Stimulated activated CD8-positive, alpha-beta memory T cell treated with anti-CD3 and anti-CD28 coated beads, Interleukin-15, amount 100 ng/mL, for 24 hours (primary cell): ENCODE measurements at places on chromosomes 7 and 10.

GRCh38 chr7:136259074-136259473, 281.9 kb upstream of the MTPN start:
- no peak for DNase-seq

GRCh38 chr7:72140566-72140965, 271.6 kb downstream of the CALN1 start:
- DNase-seq, result no peak

DNA sequence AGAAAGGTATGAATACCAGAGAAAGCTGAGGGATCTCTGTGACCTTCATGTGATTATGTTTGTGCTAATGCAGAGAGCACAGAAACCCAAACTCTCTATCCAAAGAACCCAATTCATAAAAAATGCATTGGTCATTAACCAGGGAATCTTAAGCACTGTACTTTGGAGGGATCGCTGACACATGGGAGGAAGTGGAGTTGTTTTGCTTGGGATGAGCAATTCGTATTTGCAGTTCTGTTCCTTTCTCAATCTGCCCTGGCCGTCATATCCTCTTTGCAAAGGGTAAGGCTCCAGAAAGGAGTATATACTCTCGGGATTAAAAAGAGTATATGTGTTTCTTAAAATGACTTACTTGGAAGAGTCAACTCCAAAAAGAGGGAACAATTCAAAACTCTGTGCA, 221.3 kb downstream of the POU6F2 start:
- no peak for DNase-seq

DNA sequence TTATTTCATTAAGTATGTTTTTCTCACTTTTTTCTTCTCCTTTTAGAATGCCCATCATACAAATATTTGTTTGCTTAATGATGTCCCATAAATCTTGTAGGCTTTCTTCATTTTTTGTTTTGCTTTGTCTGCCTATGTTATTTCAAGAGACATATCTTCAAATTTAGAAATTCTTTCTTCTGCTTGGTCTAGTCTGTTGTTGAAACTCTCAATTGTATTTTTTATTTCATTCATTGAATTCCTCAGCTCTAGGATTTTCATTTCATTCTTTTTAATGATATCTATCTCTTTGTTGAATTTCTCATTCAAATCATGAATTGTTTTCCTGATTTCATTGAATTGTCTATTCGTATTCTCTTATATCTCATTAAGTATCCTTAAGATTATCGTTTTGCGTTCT, 125.1 kb upstream of the VIPR2 start:
- no peak for DNase-seq

DNA sequence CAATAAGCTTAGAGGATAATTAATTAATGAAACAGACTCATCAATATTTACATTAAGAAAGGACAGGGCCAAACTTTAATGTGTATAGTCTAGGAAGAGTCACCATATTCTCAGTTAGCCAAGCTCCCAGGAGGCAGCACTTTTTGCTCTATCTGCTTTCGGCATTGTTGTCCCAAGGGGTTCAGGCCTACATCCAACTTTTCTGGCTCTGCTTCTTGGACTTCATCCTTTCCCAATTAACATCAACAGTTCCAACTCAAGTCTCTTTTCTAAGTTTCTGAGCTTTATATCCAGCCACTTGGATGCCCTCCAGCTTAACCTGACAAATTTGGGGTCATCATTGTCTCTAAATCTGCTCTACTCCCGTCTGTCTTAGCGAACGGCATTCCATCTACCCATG, 42.8 kb downstream of the GLI3 start:
- DNase-seq, result no peak

GRCh38 chr7:23275912-23276311, 23.2 kb upstream of the MALSU1 start:
- no peak for DNase-seq

DNA sequence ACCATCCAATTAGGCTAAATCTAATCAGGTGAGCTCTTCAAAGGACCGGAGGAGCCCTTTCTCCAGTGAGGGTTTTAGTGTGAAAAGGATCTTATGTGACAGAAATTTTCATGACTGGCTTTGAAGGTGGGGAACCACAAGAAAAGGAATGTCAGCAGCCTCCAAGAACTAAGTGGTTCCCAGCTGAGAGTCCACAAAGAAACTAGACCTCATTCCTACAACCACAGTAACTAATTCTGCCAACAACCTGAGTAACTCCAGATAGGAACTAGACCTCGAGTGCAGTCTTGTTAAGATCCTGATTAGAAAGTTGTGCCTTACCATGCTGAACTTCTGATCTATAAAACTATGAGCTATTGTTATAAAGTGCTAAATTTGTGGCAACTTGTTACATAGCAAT, 51.3 kb downstream of the PCLO start:
- no peak for DNase-seq

- DNase-seq, result no peak
Observed at GRCh38 chr10:93225938-93226337, 152.2 kb downstream of the CYP26A1 start.

DNA sequence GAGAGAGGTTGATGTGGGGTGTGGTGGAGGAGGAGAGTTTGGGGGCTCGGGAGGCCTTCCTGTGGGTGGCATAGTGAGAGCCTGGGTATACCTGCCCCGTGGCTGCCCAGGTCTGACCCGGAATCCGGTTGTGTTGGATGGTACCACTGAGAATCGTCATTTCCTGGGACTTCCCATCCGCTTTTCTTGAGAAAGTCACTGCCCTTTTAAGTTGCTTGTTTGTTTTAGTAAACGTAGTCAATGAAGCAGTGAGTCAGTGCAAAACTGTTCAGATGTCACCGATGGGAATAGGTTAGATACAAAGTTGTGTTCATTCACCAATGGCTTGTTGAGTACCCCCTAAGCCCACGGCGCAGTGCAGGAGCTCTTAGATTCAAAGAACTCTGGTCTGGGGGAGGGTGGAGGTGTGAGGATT, 285.8 kb downstream of the CAMK1D start:
- DNase-seq, result no peak

DNA sequence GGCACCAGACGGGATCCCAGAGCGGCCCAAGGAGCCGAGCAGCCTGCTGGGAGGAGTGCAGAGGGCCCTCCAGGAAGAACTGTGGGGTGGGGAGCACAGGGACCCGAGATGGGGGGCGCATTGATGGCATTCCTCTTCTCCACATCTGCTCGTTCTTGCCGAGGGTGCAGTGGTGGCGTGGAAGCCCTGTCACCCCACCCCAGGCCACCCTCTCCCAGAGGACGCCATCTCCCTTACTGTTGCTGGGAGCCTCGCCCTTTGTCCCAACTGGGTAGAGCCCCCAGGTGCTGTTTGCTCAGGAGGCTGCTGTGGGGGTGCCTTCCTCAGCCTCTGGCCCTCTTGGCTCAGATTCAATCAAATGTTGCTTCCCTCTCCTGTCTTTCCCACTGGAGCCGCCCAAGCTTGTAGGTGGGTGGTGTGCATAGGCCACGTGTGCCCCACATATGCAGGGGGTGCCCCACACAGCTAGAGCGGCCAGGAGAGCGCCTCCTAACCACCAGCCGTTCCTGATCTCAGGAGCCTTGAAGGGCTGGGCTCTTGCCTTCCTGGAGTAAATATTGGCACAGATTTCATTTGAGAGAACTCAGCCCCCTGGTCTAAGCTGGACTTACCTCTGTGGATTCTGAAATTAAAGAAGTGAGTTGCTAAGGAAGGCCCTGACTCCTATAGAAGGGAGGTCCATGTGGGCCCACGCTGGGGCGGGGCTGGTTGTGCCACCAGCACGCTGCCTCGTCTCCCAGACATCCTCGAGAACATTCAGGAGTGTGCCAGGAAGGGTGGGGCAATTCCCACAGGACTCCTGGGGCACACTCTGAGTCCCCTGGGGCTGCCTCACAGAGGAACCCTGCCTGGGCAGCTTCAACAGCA, 39.2 kb downstream of the ZNF467 start:
- no peak for DNase-seq

GRCh38 chr7:134630237-134630636, 16.4 kb upstream of the BPGM start:
- no peak for DNase-seq

- DNase-seq, result no peak
Observed at GRCh38 chr10:11097686-11098085, 80.0 kb downstream of the CELF2 start.

GRCh38 chr7:118755067-118755625, 530.6 kb downstream of the ANKRD7 start:
- DNase-seq, result no peak

DNA sequence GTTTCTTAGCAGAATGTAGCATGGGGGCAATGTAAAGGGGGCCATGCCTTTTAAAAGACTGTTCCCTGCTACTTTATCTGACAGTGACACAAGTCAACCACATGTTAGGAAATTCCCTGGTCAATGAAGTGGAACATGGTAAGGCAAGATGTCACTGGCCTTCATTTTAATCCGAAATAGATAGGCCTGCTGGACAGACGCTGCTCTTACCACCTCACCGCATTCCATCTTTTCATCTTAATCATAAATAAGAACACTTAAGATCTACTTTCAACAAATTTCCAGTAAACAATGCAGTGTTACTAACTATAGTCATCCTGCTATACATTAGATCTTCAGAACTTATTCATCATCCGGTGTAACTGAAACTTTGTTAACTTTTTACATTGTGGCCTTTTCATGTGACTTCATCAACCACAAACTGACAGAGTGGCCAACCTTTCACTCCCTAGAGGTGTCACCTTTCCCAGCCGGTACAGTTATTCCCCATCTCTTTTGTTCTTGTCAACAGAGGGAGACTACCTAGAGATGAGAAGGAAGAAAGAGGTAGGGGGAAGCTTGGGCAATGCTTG, 15.6 kb downstream of the ASB4 start:
- no peak for DNase-seq

DNA sequence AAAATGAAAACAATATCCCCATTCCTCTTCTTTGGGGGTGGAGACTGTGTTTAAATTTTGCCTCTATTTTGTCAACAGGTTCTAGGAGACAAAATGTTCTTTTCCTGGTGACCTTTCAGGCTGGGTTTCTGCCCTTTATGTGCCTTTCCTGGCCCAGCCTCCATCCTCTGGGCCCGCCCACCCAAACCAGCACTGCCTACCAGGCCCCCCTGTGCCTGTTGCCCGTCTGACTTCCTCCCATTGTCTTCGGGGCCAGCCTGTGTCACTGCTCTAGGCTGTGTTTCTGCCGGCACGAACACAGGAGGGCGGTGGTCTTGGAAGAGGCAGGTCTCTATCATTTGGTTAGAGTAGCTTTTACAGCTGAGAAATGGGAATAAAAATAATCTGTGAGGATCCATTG, 13.9 kb downstream of the TSPAN14 start:
- no peak for DNase-seq

- DNase-seq, result no peak
Observed at GRCh38 chr7:144691240-144691639, 144.6 kb downstream of the TPK1 start.

DNA sequence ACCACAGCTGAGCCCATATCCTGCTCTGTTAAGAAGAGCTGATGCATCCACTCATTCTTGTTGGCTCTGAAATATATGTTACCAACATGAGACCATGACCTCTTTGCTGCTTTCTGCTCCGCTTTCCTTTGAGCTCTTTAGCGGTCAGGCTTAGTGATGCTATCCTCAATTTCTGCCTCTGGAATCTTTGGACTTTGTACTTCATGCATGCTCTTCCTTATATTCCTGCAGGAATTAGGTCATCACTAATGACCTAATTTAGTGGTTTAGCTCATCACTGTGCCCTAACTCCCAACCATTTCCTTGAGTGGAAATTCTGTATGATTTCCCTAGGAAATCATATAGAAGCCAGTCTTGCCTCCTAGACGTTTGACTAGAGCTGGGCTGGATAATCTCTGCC, 119.5 kb downstream of the AOAH start:
- DNase-seq, result no peak

DNA sequence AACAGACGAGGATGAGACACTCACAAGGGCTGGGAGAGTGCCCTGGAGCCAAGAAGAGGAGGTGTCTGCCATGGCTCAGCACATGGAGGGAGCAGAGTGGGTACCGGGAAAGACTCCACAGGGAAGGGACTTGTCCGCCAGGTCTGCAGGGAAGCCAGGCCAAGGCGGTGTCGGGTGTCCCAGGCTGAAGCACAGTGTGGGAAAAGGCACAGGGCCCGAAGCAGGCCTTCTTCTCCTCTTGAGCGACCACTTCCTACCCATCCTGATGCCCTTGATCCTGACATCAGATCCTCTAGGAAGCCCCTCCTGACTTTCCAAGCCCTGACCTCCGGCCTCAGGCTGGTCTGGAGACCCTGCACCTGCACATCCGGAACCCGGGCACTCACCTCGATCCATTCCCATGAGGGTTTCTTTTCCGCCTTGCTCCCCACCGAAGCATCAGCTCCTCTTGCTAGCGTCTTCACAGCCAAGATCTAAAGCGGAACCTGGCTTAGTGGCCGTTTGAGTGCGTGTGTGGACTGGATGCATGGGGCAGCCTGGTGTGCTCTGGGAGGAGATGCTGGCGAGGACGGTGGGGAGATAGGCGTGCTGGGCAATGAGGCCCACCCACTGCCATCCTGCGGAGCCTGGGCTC, 8.5 kb downstream of the CALML3 start:
- no peak for DNase-seq

GRCh38 chr7:3094701-3095445, 51.2 kb upstream of the CARD11 start:
- no peak for DNase-seq

DNA sequence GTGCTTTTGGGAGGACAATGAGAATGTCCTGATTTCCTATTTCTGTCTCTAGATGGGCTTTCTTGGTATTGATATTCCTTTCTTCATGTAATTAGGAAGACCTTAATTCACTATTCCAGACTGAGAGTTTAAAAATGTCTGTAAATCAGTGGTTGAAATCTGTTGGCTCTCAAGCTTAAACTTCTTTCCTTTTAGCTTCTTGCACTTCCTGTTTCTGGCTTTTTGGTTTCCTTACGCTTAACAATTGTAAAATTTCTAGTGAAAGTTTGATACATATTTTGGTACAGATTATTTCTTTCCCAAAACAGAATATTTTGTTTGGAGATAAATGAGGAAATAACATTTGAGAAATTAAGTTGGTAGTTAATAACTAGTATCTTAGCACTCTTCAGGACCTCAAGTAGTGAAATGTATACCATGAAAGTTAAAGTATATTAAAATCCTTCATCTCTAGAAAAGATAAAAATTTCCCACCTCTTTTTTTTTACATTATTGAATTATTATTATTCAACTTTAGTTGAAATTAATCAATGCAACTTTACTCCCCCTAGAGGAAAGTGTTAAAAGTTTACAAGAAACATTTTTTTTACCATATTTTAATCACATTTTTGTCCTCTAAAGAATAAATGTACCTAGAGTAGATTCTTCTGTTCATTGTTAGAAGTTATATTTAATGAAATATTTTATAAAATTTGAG, 137.2 kb downstream of the PHTF2 start:
- DNase-seq, result no peak

DNA sequence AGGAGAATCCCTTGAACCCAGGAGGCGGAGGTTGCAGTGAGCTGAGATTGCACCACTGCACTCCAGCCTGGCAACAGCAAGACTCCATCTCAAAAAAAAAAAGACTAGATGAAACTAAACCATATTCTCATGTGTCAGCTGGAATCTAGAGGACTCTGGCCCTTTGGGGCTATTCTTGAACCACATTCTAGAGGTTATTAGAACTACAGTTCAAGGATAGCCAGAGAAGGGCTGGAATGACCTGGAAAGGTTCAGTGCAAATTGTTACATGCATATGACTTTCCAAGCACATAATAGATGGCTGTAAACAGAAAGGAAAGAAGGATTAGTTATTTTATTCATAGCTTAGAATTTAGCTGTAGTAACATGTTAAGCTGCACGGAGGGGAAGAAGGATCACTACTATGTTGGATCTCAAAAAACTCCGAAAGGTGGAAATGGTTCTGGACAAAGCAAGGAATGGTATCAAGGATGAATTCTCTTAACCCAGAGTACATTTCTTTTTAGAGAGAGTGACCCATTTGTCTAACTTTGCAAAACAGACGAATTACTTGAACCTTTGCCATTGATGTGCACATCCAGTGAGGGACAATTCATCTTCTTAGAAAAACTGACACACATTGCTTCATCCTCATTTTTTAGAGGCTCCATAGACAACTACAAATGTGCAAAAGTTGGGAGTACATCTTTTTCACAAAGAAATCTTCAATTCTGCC, 124.0 kb upstream of the SAMD8 start:
- DNase-seq, result no peak
